OCI-LY7 (cell line): ENCODE measurements at places on chromosomes 4 and X.
A peak's percentile ranks its signal among the peaks of the same experiment; 100 is the strongest.

DNA sequence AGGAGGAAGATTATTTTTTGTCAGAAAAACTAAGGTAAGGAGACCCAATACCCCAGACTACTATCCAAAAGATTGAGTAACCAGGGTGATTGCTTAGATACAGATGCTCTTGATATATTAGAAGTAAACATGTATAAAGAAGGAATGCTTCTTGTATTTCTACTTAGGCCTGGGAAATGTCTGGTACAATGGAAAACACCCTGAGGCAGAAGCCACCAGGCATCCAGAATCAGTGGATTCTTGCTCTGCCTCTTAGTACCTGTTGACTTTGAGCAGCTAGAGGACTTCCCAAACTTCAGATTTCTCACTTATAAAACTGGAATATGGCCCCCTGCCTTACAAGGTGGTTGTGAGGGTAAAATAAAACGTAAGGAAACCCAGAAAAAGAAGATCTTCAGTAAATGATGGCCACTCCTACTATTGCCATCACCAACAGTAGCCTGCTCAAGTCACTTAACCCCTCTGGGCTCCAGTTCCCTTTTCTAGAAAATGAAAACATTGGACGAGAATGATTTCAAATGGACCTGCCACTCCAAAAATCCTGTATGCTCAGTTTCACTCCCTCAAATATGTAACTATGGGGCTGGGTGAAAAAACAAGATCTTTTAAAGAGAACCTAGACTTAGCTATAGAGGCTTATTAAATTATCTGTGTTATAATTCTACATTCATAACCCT, 56.6 kb downstream of the AMELX start:
- DNase-seq, result no peak

DNA sequence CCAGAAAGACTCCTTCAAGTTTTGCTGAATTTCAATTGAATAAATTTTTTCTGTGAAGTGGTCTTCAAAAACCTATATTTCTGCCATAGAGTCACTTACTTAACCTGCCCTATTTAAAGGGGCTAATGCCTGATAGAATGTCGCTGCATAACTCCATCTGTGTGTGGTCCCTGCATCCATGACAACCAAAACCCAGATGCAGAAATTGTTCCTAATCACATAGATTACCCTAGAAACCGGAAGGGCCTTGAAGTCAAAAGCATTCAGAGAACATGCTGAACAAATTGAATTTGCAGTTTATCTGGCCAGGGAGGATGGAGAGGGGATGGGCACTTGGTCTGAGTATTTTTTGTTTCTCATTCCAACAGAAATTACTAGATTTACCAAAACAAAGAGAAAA, 1.5 kb upstream of the PARM1 start:
- DNase-seq, result no peak

- DNase-seq, result peak; percentile 74
Observed at GRCh38 chrX:120380699-120381098, 18.8 kb downstream of the ATP1B4 start.

GRCh38 chrX:136227074-136227473, 24.1 kb downstream of the MAP7D3 start:
- DNase-seq, result no peak

DNA sequence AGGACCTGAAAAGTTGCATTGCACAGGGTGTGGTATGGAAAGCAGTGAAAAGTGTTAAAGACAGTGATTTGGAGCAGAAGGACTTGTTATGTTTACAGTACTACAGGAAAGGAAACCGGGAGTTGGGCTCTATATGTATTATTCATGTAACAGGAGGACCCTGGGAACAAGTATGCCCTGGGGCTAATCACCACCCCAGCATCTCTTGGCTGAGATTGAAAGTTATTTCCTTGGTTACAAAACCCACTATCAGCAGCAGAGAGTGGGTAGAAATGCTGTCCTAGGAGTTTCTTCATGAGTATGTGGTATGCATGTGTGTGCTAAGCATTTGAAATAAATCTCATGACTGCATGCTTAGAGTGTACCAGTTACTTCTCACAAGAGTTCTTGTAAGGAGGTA, 46.9 kb downstream of the STK32B start:
- DNase-seq, result no peak

GRCh38 chrX:154046031-154046781, 26.5 kb upstream of the IRAK1 start:
- DNase-seq, result no peak

GRCh38 chrX:131827935-131828334, 195.2 kb upstream of the STK26 start:
- peak; percentile 27 for DNase-seq
